T follicular helper cell (primary cell): ENCODE measurements at places on chromosomes 7 and 10.

- DNase-seq, result no peak
These were observed 20.1 kb downstream of the NPS start for GRCh38 chr10:127569210-127569609.

GRCh38 chr10:78971094-78971682 is 97.6 kb upstream of the ZMIZ1 start:
- DNase-seq, result no peak

DNA sequence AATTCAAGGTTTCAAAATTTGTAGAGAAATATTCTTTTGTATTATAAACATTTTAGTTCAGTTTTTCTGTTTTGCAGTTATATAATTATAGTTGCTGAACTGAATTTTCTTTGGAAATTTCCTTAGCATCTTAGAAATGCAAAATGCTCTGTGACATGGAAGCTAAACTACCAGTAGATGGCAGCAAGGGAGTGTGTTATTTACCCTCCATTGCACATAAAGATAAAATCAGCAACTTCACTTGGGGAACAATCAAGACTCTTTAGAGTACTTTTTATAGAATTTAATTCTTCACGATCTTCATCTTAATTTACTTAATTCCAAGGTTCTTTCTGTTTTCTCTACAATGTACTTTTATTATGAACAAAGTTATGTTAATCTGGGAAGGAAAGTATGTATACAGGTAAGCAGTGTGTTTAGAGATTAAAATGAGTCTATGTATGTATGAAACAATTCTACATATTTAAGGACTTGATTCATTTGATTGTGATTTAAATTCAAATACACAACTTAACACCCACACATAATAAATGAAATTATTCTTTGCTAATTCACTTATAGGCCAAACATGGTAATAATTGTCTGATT is 404.2 kb downstream of the THSD7A start:
- DNase-seq, result no peak

- DNase-seq, result peak; percentile 61
These were observed 61.1 kb downstream of the JCAD start for GRCh38 chr10:29998142-29998808.

DNA sequence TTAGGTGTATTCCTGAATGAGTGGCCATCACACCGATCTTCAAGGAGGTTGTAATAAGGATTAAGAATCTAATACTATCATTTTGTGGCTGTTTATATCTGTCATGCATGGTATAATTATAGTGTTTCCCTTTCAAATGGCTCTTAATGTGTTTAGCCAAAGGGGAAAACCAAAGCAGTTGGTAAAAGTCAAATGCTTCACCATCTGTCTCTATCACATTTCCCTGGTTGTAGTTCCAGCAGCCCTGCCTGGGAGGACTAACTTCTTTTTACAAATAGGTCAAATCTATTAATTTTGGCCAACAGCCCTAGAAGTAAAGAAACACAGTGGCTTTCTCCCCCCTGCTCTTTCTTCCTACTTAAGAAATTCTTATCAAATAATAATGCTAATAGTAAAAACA is 56.7 kb downstream of the ZNF365 start:
- DNase-seq, result no peak

GRCh38 chr7:74466196-74466813 is 12.6 kb downstream of the GTF2IRD1 start:
- DNase-seq, result no peak

DNA sequence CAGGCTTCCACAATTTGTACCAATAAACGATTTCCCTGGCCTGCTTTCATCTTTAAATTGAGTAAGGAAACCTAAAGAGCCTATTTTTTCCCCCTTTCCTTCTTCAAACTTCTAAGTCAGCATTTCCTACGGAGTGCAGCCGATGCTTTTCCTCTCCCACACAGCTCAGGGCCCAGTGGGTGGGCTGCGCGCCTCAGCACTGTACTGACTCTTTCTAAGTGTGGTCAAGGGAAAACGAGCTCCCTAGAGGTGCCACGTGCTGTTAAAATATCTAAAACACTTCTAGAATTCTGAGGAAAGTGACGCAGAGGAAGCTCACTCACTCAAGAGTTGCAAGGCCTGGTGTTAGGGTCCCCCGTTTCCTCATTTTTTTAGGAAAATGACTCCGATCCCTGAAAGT is 29.0 kb downstream of the STEAP1B start:
- DNase-seq, result no peak

DNA sequence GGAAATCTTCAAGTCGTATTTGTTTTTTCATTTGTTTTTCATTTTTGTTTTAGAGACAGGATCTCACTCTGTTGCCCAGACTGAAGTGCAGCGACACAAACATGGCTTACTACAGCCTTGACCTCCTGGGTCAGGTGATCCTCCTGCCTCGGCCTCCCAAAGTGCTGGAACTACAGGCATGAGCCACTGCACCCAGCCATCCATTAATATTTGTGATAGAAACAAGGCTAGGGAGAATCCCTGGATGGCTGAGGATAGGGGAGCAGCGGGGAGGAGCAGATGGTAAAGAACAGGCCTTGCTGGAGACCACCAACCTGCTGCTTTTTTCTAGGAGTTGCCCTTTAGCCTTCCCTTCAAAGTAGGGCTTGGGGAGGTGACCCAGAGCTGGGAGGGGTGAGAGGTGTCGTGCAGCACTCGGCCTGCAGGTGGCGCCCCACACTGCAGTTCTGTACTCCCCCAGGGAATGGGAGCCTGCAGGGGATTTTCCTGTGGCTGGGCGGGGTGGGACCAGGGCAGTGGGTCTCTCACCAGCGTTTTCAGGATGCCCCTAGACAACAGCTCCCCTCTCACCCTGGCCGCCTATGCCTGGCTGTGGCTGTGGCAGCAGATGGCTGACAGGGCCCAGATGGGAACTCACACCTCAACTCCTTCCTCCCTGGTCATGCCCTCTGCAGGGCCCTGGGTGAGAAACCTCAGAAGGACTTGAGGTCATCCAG is 12.6 kb upstream of the CDH23 start:
- DNase-seq, result peak; percentile 59

- no peak for DNase-seq
These were observed 135.7 kb upstream of the TBX20 start for GRCh38 chr7:35389636-35390035.

DNA sequence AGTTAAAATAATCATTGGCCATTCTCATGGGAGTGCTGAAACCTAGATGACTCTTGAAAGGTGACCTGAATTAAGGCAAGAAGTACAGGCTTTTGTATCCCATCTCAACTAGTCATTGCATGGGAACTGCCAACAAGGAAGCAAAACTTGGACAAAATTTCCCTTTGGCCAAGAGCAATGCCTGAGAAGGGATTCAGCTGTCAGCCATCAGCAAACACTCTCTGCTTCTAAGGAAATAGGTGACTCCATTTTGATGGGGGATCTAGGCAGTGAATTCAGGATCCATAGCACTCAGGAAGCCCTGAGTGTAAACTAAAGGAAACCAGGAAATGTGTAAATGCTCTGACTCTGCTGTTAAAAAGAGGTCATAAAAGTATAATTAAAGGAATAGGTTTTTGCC is 221.5 kb upstream of the TMEM229A start:
- DNase-seq, result no peak

DNA sequence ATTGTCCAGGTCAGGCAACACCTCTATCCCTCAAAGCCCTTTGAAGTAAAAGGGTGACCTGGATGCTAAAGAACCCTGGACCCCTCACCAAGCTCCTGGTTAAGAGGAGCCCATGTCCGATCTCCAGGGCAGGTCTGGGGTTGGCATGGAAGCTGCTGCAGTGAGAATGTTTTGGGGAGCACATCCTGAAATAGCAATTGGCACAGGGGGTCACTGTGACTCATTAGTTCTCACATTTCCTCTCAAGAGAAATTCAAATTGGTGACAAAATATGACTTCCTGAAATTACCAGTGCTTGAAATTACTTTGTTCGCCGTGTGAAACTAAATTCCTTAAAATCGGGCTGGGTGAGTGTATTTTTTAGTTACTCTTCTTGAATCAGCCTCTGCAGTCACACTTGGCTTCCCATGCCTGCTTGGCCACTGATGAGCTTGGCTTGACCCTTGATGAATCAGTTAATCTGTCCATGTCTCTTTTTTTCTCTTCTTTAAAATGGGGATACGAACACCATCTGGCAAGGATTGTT is 18.8 kb upstream of the ARHGAP22 start:
- no peak for DNase-seq

GRCh38 chr7:94588075-94588474 is 67.9 kb downstream of the SGCE start:
- no peak for DNase-seq

DNA sequence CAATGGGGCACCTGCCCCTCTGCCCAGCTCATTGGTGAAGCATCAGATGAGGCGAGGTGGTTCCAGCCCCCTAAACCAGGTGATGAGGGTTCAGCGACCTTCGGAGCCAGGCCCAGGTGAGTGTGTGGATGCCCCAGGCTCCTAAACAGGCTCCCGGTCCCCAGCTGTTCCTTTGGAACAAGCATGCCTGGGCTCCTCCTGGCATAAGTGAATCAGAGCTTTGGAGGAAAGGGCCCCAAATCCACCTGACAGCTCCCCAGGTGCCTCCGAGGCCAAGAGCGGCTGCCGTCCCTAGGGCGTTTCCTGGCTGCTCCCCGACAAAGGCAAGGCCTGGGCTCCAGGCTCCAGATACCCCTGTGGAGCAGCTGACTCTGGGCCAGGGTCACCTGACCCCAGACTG is 61.3 kb downstream of the YKT6 start:
- no peak for DNase-seq

DNA sequence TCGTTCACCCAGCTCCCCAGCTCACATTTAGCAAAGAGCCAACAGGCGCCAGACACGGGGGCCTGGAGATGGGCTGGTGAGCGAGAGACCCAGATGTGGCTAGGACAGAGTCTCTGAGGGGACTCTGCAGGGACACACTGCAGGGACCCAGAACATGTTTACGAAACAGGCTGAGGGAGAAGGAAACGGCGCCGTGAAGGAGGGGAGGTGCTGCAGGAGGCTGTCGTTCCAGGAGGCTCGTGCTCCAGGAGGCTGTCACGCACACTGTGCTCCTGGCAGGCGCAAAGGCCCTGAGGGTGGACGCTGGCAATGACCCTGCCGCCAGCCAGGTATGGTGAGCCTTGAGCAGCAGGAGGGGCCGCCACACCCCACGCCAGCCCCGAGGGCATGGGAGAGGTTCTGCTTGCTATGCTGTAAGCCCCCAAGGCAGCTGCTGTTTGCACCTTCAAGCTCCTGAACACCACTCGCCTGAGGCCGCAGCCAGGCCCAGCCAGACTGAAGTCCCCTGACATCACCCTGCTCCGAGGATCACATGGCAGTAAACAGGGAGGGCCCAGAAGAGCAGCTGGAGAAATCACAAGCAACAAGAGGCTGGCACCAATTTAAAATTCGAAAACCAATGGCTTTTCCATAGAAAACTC is 27.3 kb downstream of the ADAP1 start:
- DNase-seq, result no peak

DNA sequence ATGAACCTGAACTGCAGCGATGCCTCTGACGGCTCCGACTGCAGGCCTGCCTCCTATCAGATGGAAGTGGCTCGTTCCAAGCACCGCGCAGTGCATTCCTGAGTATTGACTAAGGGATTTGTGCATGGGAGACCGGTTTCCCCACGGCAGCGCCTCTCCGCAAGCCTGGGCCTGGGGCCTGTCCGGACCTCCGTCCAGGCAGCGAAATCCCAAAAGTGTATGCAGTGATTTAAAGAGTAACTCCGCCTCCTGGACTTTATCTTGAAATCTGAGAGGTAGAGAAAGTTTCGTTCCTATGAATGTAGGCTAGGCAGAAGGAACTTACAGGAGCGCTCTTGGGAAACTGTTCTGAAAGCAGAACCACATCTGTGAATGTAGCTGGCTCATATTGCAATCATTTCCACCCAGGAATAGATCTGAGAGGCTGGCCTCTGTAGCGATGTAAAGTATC is 106.2 kb upstream of the CELF2 start:
- no peak for DNase-seq

DNA sequence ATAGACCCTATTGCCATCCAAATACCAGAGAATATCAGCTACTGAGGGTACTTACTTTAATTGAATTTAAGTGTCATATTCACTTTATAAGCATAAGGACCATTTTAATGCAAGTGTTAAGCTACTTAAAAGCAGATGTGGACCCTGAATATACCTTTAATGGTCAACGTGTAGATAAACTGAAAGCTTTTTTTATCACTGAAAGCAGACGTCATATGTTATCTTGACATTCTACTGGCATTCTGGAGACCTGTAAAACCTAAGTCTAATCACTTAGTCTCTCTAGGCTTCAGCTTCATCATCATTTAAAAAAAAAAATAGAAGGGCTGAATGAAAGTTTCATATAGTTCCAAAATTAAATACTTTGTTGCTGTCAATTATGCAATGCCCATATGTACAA is 116.5 kb downstream of the ELAPOR2 start:
- no peak for DNase-seq

DNA sequence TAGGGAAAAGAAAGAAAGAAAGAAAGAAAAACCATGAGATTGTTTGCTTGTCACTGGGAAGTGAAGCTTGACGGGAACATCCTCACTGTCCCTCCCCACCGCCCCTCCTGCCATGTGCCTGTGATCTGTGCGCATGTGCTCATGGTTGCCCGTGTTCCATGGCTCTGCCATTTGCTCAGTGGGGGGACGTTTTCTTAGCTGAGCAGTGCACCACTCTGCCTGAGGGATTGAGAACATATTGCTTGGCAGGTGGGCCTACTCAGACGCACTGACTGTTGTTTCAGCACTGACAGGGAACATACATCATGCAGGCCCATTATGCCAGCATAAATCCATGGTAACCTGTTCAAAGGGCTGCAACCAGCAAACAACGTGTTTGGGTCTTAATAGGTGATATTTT is 747.9 kb upstream of the GALNT17 start:
- no peak for DNase-seq

DNA sequence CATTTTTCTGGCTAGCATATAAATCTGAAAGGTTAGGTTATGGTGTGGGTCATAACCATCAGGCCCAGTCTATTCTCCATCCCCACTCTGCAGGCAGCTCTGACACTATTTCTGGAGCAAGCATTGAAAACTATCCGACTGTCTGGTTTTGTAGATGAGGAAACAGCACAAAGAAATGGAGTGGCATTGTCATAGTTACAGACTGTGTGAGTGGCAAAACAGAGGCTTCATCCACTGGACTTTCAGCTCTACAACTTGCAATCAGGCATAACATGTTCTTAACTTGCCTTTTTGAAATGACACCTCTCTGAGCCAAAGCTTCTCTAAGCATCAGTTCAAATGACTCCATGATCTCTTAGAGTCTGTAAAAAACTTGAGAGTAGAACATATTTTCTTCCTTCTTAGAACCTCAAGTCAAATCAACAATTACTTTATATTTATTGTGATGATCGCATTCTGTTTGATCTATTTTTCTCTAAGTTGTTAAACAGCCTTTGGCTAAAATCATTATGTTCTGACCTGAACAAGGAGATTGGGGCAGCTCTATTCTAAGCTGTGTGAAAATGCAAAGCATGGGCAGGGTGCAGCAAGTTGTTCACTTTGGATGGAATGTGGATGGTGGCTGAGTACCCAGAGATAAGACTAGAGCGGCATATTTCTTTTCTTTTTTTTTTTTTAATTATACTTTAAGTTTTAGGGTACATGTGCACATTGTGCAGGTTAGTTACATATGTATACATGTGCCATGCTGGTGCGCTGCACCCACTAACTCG is 68.5 kb downstream of the LRRC4 start:
- DNase-seq, result no peak

GRCh38 chr7:95649546-95649945 is 53.2 kb upstream of the PDK4 start:
- DNase-seq, result no peak

- DNase-seq, result no peak
These were observed 658 bp upstream of the PTPRN2 start for GRCh38 chr7:158588085-158588877.
